Fibroblast of skin of left biceps (primary cell): ENCODE measurements at places on chromosomes 2 and 18.

- DNase-seq = peak; percentile 62
Measured at GRCh38 chr2:119491776-119492525, 32.3 kb downstream of the SCTR start.

DNA sequence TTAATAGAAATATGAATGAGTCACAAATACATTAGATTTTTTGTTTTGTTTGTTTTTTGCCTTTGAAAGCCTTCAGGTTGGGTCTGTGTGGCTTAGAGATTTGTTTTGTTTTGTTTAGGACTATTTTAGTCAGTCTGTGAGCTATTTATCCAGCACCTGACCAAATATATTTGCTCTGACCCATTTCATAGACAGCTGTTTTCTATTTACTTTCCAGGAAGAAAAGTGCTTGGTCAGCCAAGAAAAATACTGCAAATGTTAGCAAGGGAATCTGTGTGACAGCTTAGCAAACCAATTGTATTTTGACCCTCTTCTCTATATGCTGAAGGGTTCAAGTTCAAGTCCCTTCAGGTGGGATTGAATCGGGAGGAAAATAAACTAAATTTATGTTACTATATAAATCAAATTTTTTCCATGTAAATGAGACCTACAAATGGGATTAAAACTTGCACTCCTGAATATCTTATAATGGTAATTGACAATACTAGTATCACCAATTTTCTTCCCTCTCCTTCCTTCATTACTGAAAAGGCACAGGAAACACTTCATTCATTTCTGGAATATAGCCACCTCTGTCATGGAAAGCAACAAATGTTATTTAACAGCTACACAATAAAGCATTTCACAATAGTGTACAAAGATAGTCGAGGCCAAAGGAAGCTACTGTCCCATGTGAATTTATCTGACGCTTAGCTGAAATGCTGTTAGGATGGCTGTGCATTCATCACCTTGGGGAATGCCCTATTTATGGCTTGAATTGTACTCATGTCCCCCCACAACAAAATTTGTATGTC is 23.1 kb upstream of the KLF7 start:
- no peak for DNase-seq

DNA sequence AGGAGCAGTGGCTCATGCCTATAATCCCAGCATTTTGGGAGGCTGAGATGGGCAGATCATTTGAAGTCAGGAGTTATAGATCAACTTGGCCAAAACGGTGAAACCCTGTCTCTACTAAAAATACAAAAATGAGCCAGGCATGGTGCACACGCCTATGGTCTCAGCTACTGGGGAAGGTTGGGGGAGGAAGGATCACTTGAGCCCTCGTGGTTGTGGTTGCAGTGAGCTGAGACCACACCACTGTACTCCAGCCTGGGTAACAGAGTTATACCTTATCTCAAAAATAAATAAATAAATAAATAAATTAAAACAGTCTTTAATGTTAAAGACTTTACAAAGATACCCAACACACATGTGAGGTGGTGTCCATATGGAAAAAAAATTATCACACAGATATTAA is 134.0 kb downstream of the C2orf74 start:
- DNase-seq = no peak

DNA sequence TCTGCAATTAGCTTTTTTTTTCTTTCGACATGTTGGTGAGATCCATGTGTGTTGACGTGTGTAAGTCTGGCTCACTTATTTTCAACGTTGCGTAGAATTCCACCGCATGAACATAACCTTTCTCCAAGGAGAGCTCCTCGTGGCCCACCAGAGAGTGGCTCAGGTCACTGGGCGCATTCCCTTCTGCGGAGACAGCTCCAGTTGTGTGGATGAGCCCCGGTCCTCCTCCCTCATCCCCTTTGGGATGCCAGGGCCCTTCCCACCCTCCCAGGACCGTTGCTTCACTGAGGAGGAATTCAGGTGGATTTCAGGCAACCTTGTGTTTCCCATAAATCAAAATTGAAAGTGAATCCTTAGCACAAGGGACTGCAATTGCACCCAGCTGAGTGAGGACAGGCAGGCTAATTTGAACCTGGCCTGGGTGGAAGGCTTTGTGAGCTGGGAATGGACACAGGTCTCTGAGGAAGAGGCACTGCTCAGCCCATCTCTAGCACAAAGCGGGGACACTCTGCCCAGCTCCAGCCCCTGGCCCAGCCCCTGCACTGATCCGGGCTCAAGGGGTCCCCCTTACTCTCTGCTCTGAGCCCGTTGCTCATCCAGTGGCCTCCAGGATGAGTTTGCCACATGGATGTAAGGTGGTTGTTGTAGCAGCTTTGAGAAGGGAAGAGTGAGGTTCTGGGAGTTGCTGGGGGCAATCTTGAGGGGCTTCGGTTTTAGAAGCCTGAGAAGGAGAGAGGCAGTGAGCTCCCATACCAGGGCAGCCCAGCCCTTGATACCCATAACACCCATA is 57.8 kb upstream of the HAAO start:
- no peak for DNase-seq

GRCh38 chr18:78431606-78432005 is 548.0 kb upstream of the SALL3 start:
- no peak for DNase-seq
